ENCODE measurements at places on chromosomes 5 and 9.
A peak's percentile ranks its signal among the peaks of the same experiment; 100 is the strongest.

GRCh38 chr5:59790776-59791475 is 102.6 kb downstream of the PDE4D start:
- DNase-seq, result no peak

- no peak for DNase-seq
Observed at GRCh38 chr9:93206576-93207155, 22.7 kb downstream of the WNK2 start.

GRCh38 chr9:87324613-87325194 is 173.0 kb upstream of the DAPK1 start:
- DNase-seq, result peak; percentile 67

DNA sequence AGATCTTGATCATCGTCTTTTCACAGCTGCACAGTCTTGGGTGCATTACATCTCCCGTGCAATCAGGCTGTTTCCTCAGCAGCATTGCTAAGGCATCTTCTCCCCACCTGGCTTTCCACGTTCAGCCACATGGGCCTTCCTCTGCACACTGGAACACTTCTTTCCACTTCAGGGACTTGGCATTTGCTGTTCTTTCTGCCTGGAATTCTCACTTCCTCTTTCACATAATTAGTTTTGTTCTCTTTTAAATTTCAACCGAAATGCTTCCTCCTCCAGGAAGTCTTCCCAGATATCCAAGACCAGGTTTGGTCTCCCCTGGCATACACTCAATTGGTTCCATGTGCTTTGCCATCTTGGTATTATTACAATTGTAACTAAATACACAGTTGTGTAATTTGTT is 43.8 kb downstream of the WHRN start:
- DNase-seq, result no peak

GRCh38 chr5:76154009-76154690 is 71.0 kb downstream of the SV2C start:
- DNase-seq, result no peak

DNA sequence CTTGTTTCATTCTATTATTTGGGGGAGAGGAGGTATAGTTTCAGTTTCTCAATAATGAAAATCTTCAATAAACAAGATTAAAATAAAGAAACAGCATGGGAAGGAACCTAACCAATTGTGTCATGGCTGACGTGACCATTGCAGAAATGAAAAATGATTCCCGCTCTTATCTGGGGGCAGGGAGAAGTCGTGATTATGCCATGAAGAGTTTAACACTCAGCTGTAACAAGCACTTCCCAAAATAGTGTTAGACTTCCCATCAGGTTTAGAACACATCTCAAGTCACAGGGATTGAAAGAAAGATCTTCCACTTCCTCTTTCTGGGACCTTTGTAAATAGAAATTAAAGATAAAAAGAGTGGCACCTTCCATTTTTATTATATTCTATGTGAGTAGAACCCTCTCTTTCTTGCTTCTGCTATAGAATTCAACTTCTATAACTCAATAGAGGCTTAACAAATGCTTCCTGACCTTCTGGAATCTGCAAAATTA is 122.2 kb downstream of the TRPM6 start:
- DNase-seq, result no peak

- peak; percentile 67 for DNase-seq
Observed at GRCh38 chr5:123752552-123753179, 240.7 kb downstream of the CSNK1G3 start.

Measured in fibroblast of skin of left quadriceps (primary cell).